CD4-positive, alpha-beta T cell treated with Interleukin-6 at 100 ng/mL for 8 hours (primary cell): ENCODE measurements at places on chromosomes 6 and 20.

DNA sequence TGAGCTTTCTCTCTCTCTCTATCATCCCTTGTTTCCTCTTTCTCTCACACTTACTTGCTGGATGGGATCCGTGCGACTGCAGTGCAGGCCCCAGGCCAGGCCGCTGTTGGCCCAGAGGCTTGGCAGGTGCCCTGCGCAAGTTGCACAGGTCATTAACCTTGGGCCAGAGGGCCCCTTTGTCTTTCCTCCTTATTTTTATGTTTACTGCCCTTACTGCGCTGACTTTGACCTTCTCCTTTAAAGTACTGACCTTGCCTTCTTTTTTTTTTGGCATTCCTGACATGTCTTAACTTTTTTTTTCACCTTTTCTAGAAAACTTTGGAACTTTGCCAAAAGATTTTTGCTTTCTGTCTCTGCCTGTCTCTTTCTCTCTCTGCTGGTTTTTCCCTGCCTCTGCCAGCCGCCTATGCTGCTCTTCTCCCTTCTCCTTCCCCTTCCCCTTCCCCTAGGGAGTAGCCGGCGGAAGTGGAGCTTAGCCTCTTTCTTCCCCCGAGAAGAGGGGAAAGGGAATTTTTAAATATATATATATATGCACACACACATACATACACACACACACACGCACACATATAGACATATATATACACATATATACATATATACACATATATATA, 59.6 kb upstream of the CDH4 start:
- no peak for DNase-seq

GRCh38 chr6:105220186-105220585, 40.4 kb upstream of the POPDC3 start:
- no peak for DNase-seq

GRCh38 chr6:51495096-51495495, 592.3 kb downstream of the PKHD1 start:
- DNase-seq: no peak

- DNase-seq: peak; percentile 22
These were observed 98.7 kb downstream of the SHLD1 start for GRCh38 chr20:5848711-5849505.

DNA sequence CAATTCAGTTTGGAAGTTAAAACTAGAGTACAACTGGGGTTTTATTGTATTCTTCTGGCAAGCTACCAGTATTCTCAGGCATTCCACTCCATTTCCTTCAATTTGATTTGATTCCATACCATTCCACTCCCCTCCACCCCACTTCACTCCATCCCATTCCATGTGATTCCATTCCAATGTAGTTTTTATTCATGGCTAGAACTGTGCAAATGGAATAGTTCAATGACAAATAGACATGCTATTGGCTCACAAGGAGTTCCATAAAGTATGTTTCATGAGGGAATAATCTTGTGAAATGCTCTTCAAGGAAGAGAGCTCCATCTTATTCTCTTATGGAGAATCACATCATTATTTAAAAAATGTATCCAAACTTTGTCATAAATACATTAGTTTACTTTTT, 285.0 kb upstream of the BMP2 start:
- DNase-seq: no peak

DNA sequence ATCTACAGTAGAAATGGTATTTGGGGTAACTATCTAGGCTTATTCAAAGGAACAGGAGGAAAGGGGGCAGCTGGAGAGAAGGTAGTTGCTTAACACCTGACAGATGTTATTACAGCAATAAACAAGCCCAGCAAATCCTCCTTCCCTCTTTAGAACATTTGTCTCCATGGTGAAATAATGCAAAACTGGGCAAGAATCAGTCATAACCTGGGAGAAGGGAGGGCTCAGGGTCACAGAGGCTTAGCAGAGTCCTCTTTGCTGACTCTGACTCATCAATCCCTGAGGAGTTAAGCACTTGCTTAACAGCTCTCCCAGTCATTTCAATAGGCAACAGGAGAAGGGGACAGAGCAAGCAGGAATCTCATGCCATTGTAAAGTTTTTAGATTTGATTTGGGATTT, 230.3 kb downstream of the IBTK start:
- DNase-seq: no peak

DNA sequence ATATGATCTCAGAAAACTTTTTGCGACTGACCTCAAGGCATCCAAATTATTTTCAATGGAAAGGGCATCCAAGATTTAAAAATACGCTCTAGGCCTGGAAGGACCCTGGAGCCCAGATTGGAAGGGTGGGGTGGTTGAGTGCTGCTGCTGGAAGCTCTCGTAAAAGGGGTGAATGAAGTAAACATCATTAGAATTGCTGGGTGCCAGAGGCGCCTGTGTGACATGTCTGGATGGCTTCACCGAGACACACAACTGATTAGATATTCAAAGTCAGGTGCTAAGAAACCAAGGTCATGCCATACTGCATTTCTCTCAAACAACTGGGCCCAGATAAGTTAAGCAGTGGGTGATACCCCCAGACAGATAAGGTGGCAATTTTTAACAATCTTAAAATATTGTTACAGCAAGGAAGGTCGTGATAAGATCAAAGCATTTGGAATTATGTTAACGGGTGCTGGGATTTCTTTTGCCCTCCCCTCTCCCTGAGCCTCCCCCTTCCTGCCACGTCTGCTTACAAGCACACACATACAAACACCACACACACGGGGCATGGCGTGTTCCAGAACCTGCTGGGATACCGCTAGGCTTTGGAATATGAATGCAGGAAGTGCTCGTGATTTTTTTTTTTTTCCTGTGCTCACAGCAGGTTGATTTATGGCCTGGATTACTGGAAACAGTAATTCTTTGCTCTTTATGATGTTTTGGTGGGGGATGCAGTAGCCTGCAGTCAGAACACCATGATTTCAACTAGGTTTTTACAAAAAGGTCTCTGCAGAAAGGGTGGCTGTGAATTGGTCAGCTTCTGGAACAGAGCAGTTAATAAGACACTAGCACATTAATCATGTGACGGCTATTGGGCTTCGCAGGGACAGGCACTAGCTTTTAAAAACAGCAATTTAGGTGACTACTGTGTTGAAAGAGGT, 551.2 kb downstream of the QKI start:
- no peak for DNase-seq

DNA sequence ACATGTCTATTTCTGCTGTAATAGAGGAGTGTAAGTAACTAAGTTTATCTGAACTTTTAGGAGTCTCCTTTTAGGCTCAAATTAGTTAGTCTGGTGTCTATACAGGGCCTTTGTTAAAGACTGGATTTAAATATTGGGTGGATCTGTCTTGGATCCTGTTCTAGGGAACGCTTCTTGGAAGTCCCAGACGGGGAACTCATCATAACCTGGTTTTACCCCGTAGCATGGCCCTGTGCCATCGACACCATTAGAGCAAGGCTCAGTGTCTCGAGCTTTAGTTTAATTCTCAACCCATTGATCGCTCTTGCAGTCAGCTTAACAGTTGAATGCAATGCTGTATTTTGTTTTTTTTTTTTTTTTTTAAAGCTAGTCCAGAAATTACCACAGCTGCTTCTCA, 89.9 kb downstream of the CARMIL1 start:
- no peak for DNase-seq

- DNase-seq: no peak
These were observed 320.2 kb upstream of the POU3F2 start for GRCh38 chr6:98514073-98514720.

GRCh38 chr20:21500599-21500998, 13.3 kb downstream of the NKX2-2 start:
- no peak for DNase-seq

GRCh38 chr6:105740946-105741645, 338.2 kb upstream of the PREP start:
- no peak for DNase-seq

- no peak for DNase-seq
These were observed 40.0 kb upstream of the TAF8 start for GRCh38 chr6:42010185-42010891.

GRCh38 chr6:27267857-27268434, 20.4 kb downstream of the PRSS16 start:
- DNase-seq: no peak

DNA sequence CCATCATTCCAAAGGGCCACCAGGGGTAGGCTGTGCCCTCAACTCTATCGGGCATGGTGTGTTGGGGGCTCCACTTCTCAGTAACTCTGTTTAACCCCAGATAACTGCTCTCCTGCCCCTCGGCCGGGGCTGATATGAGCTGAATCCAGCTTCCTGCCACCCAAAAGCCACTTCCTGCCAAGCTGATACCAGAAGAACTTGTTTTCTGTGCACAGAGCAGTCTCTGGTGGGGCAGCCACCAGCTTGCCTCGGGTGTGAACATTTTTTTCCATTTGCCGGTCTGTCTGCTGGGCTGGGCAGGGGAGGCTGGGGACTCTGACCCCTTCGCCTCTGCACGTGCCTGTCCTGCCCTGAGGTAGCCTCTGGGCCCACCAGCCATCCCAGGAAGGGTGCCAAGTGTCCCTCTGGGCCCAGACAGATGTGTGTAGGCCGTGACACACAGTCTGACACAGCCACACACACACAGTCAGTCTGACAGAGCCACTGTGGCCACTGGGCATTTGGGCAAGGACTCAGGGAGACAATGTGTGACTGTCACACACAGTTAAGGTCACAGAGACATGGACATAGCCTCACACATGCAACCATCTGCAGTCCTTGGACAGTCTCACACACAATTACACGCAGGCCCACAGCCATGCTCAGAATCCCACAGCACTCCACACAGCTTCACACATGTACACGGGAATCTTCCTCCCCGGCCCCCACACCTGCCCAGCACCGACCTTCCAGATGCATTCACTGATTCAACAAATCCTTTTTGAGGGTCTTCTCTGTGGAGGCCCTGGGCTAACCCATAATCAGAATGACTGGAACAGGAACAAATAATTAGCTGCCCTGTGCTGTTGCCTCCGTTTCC, 45.1 kb downstream of the NOL4L start:
- DNase-seq: peak; percentile 84

DNA sequence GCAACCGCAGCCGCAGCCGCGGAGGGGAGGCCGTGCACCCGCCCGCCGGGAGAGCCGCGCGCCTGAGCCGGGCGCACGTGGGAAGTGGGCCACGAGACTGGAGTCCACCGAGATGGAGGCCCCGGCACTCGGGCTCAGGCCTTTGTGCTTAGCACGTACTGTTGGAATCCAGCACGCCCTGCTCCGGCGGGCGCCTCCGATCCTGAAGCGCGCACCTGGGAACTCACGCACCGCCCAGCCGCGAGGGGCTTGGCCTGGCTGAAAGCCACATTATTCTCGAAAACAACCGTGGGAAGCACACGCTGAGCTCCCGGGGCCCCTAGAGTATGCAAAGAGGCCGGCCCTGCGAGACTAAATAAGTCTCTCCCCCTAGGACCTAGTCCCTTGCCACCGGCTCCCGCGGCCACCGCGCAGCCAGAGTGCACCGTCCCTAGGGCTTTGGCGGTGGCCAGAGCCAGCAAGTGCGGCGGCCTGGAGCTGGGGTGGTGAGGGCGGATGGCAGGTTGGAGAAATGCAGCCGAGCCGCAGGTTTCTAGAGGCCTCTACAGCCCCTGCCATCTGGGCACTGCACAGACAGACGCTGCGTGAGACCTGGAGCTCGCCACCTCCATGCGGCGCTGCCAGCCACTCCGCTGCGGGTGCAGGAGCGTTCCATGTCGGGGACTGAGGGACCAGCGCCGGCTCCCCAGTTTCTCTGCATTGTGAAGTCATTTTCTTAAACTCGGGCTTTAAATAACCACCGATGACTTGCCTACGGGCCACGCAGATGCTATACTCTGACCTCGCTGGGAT, 42.0 kb upstream of the LY86 start:
- DNase-seq: peak; percentile 3

DNA sequence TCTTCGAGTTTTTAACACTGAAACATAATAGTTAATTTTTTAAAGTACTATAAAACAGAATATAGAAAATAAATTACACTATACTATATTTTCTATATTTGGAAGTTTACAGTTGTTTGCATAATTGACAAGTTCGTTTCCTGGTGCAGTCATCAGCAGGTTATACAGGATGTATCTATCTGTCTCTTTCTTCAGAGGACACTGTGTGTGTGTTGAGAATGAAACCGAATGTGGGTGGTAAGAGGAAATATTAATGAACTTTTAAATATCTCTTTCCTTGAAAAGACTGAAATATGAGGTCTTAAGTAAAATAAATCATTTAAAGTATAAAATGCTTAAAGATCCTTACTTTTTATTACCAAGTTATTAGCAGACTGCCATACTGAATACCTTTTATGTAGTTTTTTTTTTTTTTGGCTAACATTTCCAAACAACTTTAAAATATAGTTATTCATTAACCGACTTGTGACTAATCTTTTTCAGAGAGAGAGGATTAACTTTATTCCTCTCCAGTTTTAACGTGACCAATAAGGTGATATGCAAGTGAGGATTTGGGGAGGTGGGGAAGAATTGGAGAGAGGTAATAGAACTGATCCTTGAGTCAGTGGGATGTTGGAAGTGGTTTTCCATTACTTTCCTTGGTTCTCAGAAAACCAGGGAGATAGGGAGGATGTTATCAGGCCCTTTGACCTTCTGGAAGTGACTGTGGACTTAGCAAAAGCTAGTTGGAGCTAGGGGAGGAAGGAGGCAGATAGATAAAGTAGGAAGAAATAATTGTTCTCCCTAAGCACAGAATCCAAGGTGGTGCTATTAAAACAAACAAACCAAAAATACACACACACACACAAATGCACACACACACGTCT, 380.0 kb upstream of the FLRT3 start:
- DNase-seq: no peak

GRCh38 chr6:100229512-100229911, 235.2 kb downstream of the SIM1 start:
- no peak for DNase-seq

DNA sequence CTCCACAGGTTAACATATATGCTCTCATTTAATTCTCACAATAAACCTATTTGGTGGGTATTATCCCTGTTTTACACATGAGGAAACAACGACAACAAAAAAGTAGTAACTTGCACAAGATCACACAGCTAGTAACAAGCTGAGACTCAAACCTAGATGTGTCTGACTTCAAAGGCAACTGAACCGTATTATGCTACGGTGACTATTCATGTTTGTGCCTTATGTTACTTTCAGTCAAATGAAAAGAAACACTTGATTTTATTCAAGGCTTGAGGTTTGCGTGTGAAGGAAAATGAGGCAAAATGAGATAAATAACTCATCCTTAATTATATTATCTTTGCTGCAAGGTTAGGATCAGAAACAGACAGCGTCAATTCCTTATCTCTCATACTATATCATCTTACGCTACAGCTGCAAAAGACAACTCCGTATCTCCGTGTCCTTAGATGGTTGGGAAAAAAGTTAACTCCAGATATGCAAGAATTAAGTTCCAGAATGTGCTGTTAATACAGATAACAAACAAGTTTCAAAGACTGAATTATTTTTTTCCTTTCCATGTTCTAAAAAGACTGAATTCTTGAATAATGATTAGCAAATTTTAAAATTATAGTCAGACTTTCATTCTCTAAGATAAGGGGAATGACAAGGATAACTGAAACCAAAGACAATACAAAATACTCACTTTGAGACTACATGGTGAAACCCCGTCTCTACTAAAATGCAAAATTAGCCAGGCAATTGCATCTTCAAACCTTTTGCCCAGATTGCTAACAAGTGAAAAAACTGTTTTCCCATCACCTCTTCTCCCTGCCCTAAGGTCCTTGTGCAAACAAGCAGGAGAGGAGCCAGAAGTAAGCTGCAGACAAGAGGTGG, 27.8 kb downstream of the STAU1 start:
- no peak for DNase-seq

GRCh38 chr6:52910091-52910490, 593 bp upstream of the GSTA3 start:
- no peak for DNase-seq
